ENCODE measurements at places on chromosomes 16 and 17. TPM values are rescaled to one million over a fixed set of nuclear protein-coding genes. Genes with fewer than 3 reads are reported as not detected.

The TPSAB1 gene
- 70.0 TPM for total RNA-seq

The HOXB1 gene
- total RNA-seq, result not detected

The TMEM114 gene
- not detected for total RNA-seq

The MT1A gene
- total RNA-seq, result 110 TPM

The IGF2BP1 gene
- not detected for total RNA-seq

The FOXN1 gene
- 3.4 TPM for total RNA-seq

The TMEM238L gene
- total RNA-seq, result 1.2 TPM

The SAMD14 gene
- 4.4 TPM for total RNA-seq

The ARHGAP44 gene
- 3.2 TPM for total RNA-seq

The NPIPA3 gene
- total RNA-seq, result not detected

The HIGD1B gene
- total RNA-seq, result not detected

The SPATA2L gene
- 16.2 TPM for total RNA-seq

The PRKCB gene
- 9.1 TPM for total RNA-seq

The LRRC75A gene
- 1.7 TPM for total RNA-seq

The LPO gene
- total RNA-seq, result not detected

The TRPV3 gene
- total RNA-seq, result 3.2 TPM

The SCNN1B gene
- 76.9 TPM for total RNA-seq

The WNT3 gene
- 1.5 TPM for total RNA-seq

The ULK2 gene
- 25.3 TPM for total RNA-seq

The TP53TG3C gene
- total RNA-seq, result not detected

The FOXJ1 gene
- not detected for total RNA-seq

The ZACN gene
- total RNA-seq, result not detected

The REXO5 gene
- 3.7 TPM for total RNA-seq

The PYY gene
- total RNA-seq, result not detected

The ANKRD40CL gene
- not detected for total RNA-seq

The ABCC6 gene
- total RNA-seq, result 0.49 TPM

The TXNDC11 gene
- 59.4 TPM for total RNA-seq

The SLFN14 gene
- not detected for total RNA-seq

The CACNG5 gene
- not detected for total RNA-seq

The PRSS36 gene
- 1.2 TPM for total RNA-seq

The PRCD gene
- total RNA-seq, result 21.4 TPM

The UMOD gene
- total RNA-seq, result not detected

The CCL17 gene
- not detected for total RNA-seq

The ERN1 gene
- 31.4 TPM for total RNA-seq

The CSH1 gene
- total RNA-seq, result not detected

The RNF40 gene
- 60.9 TPM for total RNA-seq

The PSMC3IP gene
- 0.98 TPM for total RNA-seq

The MRC2 gene
- 89.4 TPM for total RNA-seq

The CPD gene
- 56.5 TPM for total RNA-seq

The ITGB3 gene
- total RNA-seq, result 6.1 TPM

The HSD17B1 gene
- total RNA-seq, result 2.0 TPM

The ATP2C2 gene
- total RNA-seq, result 35.1 TPM

The CORO7 gene
- total RNA-seq, result 30.9 TPM

The TPSB2 gene
- total RNA-seq, result 59.7 TPM

The PTX4 gene
- not detected for total RNA-seq

The WBP2 gene
- total RNA-seq, result 54.3 TPM

The HCRT gene
- total RNA-seq, result not detected

The SALL1 gene
- 6.9 TPM for total RNA-seq

Measured in vagina (tissue), 2 donors.